ENCODE measurements at places on chromosomes 1 and 21.

GRCh38 chr21:24514081-24514733 lies 1093.1 kb downstream of the MRPL39 start:
- DNase-seq = no peak
- H3K36me3 ChIP-seq = no peaks in the 10 kb centered on the region
- H3K27me3 ChIP-seq = no peaks in the 10 kb centered on the region
- no peak overlapping the region for H3K4me3 ChIP-seq
- no peaks in the 10 kb centered on the region for H3K4me1 ChIP-seq

GRCh38 chr1:1003618-1004419 lies 3.9 kb upstream of the HES4 start:
- no peak overlapping the region for H3K27ac ChIP-seq
- H3K4me1 ChIP-seq = peaks cover 24% of the 10 kb centered on the region
- DNase-seq = no peak
- H3K27me3 ChIP-seq = no peaks in the 10 kb centered on the region
- H3K36me3 ChIP-seq = no peaks in the 10 kb centered on the region

DNA sequence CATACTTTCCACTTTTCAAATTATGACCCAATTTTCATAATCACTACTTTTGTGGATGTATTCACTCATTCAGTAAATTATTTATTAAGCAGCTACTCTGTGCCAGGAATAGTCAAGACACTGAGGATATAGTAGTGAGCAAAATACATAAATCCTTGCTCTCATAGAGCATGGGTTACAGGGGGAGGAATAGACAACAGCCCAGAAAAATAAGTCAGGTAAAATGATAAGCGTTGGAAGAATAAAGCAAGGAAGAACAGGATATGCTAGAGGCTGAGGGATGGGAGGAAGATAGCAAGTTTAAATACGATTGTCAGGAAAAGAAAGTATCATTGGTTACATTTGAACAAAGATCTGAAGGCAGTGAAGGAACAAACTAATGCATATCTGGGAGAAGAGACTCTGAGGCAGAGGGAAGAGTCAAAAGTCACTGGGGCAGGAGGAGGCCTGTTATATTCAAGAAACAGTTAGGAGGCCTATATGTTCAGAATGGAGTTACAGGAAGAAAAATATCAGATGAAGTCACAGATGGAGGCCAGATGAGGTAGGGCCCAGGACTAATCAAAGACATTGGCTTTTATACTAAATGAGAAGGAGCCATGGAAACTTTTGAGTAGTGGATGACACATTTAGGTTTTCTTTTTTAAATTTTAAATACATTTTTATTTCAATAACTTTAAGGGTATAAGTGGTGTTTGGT lies 42.9 kb downstream of the SEC22B start:
- no peak for DNase-seq
- H3K36me3 ChIP-seq = no peaks in the 10 kb centered on the region
- H3K4me3 ChIP-seq = no peak overlapping the region

GRCh38 chr1:109637446-109637845 lies 17.8 kb downstream of the AMPD2 start:
- no peak overlapping the region for H3K4me3 ChIP-seq
- DNase-seq = peak; percentile 22
- H3K36me3 ChIP-seq = no peaks in the 10 kb centered on the region
- no peaks in the 10 kb centered on the region for H3K4me1 ChIP-seq
- H3K27ac ChIP-seq = no peak overlapping the region
- H3K27me3 ChIP-seq = no peaks in the 10 kb centered on the region
